ENCODE measurements at places on chromosomes 2 and 18.

- no peak for DNase-seq
These were observed 1.5 kb downstream of the AP1S3 start for GRCh38 chr2:223835701-223836532.

- no peak for DNase-seq
These were observed 40.2 kb downstream of the EPAS1 start for GRCh38 chr2:46337208-46337994.

DNA sequence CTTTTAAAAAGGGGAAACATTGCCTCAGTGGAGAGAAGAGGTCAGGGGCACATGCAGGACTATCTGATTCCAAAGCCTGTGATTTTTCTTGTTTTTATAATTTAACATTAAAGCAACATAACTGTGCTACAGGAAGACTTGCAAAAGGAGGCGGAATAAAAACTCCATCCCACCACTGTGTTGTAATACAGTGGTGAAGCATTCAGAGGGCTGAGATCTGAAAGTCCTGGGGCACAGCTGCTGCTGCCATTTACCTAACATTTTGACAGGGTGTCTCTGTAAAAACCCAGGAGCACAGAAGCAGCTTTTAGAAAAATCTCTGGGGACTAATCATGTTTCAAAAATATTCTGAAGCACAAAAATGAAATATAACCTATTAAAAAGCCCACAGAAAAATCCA, 97.6 kb downstream of the GRB14 start:
- DNase-seq, result no peak

DNA sequence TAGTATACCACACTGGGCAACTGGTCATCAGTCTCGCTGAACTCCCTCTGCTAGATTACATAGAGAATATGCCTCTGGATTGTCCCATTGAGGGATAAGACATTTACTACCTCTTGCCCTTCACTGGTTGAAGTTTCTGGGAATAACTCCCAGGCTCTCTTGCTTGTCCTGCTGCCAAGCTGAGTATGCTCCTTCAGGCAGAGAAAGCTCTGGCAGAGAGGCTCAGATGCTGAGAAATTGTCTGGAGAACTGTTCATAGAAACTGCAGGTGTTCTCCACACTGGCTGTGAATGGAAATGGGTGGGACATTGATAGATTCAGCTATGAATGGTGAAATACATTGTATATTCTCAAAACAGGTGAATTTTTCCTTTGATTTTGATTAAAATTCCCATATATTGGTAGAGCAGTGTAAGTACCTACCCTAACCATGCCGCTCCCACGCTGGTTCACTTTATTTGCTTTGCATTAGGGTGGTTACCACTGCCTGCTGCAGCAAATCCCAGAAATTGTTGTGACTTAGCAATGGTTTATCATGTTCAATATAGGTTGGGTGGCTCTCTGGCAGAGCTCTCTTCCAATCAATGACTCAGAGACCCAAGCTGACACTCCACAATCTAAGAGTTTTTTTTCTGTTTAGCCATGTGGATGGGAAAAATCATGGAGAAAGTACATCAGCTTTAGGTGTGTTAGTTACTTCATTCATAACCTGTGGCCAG, 36.7 kb downstream of the FAM117B start:
- DNase-seq, result no peak

GRCh38 chr2:98459496-98460175, 15.0 kb downstream of the INPP4A start:
- no peak for DNase-seq

DNA sequence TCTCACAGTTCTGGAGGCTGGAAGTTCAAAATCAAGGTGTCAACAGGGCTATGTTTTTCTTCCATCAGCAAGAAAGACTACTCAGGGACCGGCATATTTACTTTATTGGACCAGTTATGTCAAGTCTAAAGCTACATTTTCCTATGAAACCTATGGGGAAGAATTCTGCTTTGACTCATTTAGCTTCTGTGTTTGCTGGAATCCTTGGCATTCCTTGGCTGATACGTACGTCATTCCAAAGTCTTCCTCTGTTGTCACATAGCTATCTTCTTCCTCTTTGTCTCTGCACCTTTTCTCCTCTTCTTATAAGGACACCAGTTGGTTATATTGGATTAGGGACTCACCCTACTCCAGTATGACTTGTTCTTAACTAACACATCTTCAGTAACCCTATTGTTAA, 137.4 kb upstream of the FBXO11 start:
- DNase-seq, result no peak

GRCh38 chr2:239685965-239686364, 285.1 kb upstream of the HDAC4 start:
- no peak for DNase-seq

DNA sequence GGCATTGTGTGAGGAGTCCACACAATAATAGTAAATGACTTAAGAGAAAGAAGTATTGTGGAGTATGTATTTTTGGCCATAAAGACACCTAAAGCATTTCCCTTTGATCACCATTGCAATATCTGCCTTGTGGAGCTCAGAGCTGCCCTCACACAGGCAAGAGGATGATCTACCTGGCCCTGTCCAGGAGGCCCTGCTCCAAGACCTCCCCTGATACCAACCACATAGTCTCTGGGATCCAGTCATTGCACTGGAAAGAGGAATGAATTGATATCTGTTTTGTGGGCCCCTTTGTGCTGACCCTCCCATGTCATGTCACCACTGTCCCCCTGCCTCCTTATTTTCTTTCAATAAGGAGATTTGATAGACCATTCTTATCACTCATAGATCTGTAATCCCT, 430.6 kb upstream of the TNP1 start:
- no peak for DNase-seq
